ENCODE measurements at places on chromosomes 7 and 10.

DNA sequence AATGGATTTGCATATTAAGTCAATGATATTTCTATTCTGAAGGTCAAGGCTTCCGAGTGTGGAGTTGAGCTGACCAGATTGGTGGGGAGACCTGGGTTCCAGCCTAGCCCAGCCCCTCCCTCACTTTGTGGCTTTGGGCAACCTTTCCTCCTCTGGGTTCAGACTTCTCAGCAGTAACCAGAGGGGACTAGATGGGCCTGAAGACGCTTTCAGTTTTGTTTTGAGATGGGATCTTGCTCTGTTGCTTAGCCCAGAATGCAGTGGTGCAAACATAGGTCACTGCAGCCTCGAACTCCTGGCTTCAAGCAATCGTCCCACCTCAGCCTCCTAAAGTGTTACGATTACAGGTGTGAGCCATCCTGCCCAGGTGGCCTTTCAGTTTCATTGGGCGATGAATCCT lies 68.1 kb upstream of the LEP start:
- no peak for DNase-seq

DNA sequence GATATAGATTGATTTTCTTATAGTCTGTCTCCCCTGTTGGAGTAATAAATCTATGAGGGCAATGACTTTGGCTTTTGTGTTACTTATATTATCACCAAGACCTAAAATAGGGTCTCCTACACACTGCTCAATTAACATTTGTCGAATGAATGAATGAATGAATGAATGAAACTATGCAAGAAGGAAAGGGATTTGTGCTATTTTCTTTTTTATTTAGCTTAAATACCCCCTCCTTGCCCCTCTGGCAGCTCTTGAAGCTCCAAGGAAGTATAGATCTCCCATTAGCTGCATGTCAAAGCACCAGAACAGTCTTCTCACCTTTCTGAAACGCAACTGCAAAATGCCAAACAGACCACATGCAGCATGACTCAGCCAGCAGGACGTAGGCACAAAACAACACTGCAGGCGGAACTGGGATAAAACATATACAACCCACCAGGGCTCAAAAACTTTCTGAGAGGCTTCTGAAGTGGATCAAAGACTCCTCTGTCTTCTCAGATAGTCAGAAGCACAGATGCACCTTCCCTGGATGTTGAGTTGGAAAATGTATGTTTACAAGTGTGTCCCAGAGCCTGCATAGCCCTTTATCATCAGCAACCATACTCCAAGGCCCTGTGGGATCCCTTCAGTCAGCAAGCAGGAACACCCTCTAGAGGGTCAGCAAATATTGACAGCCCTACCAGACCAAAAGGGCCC lies 187.8 kb downstream of the NPSR1 start:
- no peak for DNase-seq

GRCh38 chr7:90173127-90173844 lies 19.0 kb downstream of the STEAP1 start:
- DNase-seq = no peak

DNA sequence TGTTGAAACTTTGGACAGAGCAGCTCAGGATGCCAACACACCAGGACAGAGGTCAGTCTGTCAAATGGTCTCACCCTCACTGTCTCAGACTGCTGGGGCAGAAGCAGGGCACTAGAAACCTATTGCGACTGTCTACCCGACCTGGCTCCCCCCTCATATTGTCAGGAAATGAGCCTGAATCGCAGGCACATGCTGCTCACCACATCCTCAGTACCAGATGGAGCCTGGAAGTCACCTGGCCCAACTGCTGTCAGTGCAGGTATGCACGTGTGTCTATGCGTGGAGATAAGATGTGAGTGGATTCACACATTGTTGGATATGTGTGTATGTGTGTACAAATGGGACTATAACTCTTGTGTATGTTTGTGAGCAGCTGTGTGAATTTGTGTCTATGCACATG lies 3.2 kb upstream of the CDHR1 start:
- no peak for DNase-seq

DNA sequence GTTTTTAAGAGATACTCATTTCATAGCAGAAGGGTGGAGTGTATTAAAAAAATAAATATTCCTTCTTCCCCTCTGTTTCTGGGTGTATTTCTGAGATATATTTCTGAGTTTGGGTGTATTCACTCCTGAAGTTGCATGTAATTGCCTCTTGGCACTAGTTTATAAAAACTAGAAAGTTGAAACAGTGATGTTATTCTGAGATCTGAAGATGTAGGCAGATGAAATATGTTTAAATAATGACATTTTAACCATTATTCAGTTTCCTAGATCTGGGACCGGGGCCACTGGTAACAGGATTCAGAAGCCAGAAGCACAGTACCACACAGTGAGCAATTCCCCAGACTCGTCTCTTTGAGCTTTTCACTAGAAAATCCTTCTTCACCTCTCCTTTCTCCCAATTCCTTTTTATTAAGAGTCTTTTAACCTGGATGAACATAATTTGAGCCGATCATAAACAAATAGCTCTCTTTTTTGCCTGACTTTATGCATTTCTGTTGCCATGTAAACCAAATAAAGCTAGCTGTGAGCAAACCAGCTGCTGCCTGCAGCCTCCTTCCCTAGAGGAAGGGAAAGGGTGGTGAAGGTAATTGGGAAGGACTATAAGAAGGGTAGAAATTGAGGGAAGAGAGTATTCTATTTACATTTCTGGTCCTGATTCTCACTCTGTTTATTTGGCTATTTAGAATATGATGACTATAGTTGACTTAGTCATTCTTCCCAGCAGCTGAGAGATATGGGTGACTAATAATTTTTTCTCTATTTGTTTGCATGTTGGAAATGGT lies 101.8 kb upstream of the STRIP2 start:
- peak; percentile 75 for DNase-seq

- no peak for DNase-seq
These were observed 94.1 kb downstream of the GRM8 start for GRCh38 chr7:127158659-127159058.

- DNase-seq = no peak
These were observed 25.0 kb downstream of the TES start for GRCh38 chr7:116235380-116235779.

DNA sequence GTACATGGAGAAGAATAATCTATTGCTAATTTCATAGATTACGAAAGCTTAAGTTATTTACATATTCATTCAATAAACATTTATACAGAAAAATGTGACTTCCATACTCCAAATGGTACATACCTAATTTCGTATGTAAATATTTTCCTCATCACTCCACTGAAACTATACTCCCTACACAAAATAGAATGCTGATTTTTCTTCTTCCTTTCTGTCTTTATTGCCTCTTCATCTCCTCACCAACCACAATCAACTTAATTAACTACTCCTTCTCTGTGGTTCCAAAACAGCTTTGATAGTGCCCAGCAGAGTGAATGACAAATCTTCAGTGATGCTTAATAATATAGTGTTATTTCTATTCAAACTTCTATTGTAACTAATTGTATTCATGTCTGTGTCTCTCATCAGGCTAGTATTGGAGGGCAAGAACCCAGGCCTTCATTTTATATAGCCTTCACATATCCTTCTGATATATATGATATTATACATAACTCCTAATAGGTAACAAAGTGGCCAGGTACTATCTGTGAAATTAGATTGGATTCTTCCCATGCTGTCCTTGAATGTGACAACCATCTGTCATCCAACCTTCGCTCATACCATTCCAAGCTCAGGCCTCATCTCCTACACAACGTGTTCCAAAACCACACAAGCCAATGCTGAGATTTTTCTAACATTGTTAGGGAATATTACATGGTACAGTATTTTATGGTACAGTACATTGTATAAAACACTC lies 5.3 kb downstream of the ITGB1 start:
- no peak for DNase-seq

DNA sequence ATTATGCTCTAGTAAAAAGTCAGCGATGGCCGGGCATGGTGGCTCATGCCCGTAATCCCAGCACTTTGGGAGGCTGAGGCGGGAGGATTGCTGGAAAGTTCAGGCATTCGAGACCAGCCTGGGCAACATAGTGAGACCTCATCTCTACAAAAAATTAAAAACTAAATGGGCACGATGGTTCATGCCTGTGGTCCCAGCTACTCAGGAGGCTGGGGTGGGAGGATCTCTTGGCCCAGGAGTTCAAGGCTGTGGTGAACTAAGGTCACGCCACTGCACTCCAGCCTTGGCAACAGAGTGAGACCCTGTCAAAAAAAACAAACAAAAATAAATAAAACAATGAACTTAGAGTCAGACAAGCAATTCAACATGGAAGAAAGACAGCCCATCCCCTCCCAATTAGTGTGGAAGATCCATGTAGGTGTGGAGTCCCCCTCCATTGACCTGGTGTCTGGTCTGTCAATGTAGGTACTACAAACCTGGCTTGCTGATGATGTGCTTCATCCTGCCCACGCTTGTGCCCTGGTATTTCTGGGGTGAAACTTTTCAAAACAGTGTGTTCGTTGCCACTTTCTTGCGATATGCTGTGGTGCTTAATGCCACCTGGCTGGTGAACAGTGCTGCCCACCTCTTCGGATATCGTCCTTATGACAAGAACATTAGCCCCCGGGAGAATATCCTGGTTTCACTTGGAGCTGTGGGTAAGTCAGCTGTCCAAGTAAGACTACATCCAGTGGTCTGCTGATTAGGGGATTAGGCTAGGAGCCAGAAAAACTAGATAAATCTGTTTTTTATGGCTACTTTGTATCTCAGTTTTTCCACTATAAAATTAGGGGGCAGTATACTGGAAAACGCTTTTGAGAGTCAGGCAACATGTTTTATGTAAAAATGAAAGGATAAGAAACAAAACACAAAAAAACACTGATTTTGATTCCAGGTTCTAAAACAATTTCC lies 9.3 kb downstream of the SCD start:
- DNase-seq = no peak

DNA sequence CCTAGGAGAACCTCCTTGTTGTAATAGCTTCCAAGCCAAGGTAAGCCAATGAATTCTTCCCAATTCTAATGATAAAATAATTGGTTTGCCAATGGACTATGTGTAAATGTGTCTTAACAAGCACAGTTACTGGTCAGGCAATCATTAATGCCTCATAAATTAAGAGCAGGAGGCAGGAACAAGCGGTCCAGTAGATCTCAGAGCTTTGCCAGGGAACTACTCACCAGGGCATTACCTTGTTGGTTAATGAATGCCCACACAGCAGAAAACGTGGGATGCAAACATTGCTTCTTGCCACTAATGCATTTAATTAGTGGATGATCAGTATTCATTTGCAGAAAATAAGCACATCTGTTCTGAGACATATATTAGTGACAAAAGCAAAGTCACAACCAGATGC lies 26.7 kb upstream of the ZNF800 start:
- no peak for DNase-seq

DNA sequence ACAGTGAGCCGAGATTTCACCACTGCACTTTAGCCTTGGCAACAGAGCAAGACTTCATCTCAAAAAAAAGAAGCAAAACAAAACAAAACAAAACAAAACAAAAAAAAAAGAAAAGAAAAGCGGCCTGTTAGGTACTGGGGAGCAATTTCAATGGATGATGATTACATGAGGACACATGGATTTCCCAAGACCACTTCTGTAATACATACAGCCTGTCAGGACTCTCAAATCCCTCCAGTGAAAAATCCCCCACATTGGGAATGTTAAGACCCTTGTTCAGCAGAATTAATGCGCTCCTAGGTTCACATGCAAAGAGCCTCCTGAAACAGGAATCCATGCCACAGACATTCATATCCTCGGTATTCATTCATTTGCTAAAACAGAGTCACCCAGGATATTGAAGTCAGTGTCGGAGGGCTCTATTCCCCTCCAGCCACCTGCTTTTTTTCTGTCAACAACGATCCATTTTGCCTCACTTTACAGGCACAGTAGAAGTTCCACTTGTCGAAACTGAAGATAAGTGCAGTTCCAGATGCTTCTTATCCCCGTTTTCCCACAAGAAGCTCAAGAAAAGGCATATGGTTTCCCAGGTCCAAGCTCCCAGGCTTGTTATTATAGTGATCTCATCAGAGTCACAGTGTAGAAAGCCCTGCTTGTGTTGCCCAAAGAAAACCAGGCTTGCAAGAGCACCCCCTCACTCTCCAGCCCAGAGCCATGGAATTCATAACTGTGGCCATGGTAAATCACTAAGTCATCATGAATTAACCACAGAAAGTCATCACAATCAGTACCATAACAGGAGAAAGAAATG lies 20.2 kb downstream of the SLC16A12 start:
- peak; percentile 99 for DNase-seq

DNA sequence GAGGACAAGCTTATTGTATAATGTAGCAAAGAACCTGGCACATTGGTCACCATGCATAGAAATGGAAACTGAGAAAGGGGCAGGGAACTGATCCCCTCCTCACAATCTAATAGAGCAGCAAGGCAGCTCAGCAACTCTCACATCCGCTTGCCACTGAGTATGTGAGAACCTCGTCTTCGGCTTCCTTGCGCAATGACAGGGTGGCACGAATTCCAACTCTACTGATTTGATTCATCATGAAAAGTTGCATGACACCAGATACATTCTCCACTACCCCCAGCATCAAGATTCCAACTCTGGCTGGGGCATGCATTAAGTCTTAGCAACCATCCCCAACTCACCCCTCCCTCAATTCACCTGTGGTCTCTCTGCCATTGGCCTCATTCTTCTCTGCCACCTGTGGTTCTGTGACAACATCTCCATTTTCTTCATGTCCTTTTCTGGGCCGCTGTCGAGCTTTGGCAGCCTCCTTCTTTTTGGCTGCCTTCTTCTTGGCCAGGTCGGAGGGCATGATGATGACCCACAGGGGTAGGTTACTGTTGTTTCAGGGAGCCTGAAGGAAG lies 976 bp downstream of the ABCF2 start:
- DNase-seq = no peak

DNA sequence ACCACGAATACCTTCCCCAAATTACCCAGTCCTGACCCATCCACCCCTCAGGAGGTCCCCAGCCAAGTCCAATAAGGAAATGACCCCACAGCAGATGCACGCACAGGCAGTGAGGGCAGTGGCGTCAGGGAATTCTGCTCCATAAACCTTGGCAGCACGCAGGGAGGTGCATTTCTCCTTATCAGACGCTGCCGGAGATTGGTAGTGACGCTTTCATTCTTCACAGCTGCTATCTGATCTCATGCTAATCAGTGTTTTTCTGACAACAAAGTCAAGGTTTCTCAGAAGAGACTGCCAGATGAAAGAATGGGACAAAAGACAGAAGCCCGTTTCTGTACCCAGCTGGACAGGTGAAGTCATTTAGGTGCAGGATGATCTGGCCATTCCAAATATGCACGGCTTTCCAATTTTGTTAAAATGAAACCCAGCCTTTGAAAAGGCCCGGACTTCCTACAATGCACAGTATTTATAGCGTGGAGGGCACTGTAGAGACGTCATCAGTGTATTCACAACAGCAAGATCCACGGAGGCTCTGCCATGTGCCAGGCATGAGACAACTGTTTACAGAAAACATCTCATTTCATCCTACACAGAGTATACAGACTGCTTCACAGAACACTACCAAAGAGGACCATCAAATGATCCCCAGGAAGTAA lies 35.3 kb downstream of the DIP2C start:
- DNase-seq = no peak

DNA sequence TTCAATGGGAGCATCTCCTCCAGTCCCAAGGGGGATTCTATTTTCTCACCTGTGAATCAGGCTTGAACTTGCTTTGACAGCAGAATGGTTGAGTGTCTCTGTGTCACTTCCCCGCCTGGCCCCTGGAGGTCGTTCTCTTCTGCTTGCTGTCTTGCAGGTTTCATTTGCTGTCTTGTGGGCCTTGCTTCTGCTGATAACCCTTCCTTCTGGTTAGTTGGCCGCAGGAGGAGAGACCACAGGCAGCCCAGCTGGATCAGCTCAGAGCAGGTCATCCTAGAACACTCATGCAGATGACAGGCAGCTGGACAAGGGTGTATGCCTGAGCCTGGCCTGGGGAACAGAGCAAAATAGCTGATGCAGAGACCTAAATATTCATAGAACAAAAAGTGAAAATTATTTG lies 344.2 kb upstream of the ADARB2 start:
- no peak for DNase-seq

All from fibroblast of skin of back (primary cell).